ENCODE measurements at places on chromosomes 12 and 14. TPM values are rescaled to one million over a fixed set of nuclear protein-coding genes. Genes with fewer than 3 reads are reported as not detected.

ANKS1B gene
- not detected for total RNA-seq

ABCB9 gene
- 4.9 TPM for total RNA-seq

IL22 gene
- not detected for total RNA-seq

PLA2G1B gene
- total RNA-seq = 2.5 TPM

MYL2 gene
- 0.77 TPM for total RNA-seq

EDDM3A gene
- total RNA-seq = not detected

PRKD1 gene
- 0.56 TPM for total RNA-seq

MYH6 gene
- not detected for total RNA-seq

CIDEB gene
- total RNA-seq = 5.1 TPM

SLC39A2 gene
- total RNA-seq = not detected

ANO2 gene
- total RNA-seq = not detected

AICDA gene
- 11.5 TPM for total RNA-seq

MAP1LC3B2 gene
- not detected for total RNA-seq

KRT83 gene
- total RNA-seq = not detected

MUCL1 gene
- not detected for total RNA-seq

PPP1R1A gene
- total RNA-seq = not detected

KLRG1 gene
- 2.1 TPM for total RNA-seq

CLEC6A gene
- total RNA-seq = not detected

PLBD1 gene
- 0.35 TPM for total RNA-seq

TAMALIN gene
- 0.49 TPM for total RNA-seq

TC2N gene
- 1.4 TPM for total RNA-seq

MLXIP gene
- 24.9 TPM for total RNA-seq

TAS2R46 gene
- total RNA-seq = 1.3 TPM

MEG3 gene
- 0.66 TPM for total RNA-seq

FOXA1 gene
- total RNA-seq = 0.61 TPM

KRT82 gene
- total RNA-seq = not detected

All from GM12878 (cell line).